NCI-H345 (cell line): ENCODE measurements at places on chromosomes 16 and 17.

DNA sequence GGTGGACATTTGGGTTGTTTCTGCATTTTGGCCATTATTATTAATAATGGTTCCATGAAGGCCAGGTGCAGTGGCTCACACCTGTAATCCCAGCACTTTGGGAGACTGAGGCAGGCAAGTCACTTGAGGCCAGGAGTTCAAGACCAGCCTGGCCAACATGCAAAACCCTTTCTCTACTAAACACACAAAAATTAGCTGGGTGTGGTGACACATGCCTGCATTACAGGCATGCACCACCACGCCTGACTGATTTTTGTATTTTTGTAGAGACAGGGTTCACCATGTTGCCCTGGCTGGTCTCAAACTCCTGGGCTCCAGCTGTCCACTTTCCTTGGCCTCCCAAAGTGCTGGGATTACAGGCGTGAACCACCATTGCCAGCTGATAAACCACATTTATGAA is 58.5 kb downstream of the TNFRSF13B start:
- no peak for DNase-seq

- peak; percentile 79 for DNase-seq
Observed at GRCh38 chr17:51590071-51590656, 329.8 kb downstream of the UTP18 start.

DNA sequence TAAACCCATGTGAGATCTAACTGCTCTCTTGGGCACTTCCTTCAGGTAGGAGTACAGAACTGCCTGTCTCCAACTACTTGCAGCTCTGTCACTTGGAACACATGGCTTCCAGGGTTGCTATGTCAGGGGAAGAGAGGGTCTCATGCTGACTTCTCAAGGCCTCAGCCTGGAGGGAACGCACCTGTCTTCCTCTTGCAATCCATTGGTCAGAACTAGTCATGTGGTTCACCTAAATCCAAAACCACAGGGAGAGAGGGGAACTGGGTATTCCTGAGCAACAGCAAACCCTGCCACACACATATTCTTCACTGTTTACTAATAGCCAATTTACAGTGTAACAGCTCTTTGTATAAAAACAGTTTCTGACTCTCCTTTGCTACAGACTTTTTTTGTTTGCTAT is 206.1 kb downstream of the KCNJ2 start:
- peak; percentile 4 for DNase-seq

GRCh38 chr17:79667746-79668145 is 56.9 kb upstream of the RBFOX3 start:
- DNase-seq: no peak

GRCh38 chr17:64162554-64162953 is 32.6 kb upstream of the ERN1 start:
- DNase-seq: no peak
